ENCODE measurements at places on chromosomes 2 and 18.

GRCh38 chr2:201866643-201867473 is 60.5 kb downstream of the CDK15 start:
- DNase-seq: no peak

DNA sequence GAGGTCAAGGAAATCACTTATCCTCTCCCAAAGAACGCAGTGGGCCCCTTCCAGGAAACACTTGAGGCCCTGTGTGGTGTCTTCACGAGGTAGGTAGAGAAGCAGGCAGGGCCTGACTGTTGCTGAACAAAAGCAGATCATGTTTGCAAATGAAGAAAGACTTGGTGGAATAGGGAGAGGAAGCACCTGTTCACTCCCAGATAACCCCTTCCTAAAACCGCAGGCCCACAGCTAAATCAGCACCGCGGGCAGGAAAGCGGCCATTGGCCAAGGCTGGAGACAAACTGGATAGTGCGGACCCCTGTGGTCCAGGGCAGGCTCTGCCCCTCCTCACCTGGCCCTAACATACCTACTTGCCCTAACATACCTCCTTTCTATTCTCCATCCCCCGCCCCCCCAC is 64.9 kb upstream of the KLHL29 start:
- DNase-seq: no peak

DNA sequence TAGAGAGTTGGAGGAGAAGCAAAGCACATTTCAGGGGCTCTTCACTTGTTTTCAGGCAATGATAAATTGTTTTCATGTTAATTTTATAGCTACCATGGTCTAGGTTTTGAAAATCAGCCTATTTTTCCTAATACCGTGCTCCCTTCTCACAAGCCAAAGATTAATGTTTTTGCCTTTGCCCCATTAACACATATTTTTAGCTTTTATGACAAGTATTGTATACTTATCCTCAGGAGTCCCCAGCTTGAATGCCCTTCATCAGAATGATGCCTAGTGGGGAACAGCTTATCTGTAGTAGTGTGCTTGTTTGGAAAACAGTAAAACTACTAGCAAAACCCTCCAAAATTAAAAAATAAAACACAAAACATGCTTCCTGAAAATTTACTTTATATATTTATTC is 194.0 kb downstream of the LNPK start:
- DNase-seq: no peak

DNA sequence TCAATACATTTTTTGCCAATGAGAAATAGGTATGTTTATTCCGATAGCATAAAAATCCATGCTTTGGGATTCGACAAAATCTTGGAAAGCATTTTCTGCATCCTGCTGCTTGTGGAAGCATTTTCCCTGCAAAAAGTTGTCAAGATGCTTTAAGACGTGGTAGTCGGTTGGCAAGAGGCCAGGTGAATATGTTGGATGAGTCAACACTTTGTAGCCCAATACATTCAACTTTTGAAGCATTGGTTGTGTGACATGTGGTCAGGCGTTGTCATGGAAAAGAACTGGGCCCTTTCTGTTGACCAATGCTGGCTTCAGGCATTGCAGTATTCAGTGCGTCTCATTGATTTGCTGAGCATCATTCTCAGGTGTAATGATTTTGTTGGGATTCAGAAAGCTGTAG is 764.5 kb downstream of the TRIB2 start:
- DNase-seq: no peak

- DNase-seq: no peak
Observed at GRCh38 chr18:34890486-34891085, 150.6 kb upstream of the MAPRE2 start.

- no peak for DNase-seq
Observed at GRCh38 chr2:189074506-189074905, 100.3 kb downstream of the COL3A1 start.

DNA sequence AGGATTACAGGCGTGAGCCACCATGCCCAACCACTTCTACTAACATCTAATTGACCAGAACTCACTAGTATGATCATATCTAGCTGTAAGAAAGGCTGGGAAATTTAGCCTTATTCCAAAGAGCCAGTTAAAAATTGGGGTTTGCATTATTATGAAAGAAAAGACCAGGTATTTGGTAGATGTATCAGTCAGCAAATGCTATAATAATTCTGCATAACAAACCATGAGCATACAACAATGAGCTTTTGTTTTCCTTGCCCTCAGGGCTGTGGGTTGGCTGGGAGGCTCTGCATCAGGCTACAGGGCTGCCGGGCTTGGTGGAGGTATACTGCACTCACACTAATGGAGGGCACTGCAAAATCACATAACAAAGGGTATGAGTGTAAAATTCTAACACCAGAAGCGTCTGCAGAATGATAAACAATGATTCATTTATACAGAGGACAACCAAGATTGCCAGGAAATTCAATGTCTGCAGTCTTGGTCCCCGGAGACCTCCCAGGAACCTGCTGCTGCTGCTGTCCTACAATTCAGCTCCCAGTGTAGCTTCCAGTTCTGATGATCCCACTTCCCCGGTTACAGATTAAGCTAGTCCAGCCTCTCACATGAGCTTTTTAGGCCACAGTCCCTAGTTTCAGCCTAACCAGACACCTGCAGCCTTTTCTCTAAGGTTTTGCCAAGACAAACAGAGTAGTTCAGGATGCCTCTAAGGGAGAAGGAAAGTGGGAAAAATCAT is 32.2 kb upstream of the ST3GAL5 start:
- DNase-seq: no peak
